ENCODE measurements at places on chromosomes 7 and 10.

DNA sequence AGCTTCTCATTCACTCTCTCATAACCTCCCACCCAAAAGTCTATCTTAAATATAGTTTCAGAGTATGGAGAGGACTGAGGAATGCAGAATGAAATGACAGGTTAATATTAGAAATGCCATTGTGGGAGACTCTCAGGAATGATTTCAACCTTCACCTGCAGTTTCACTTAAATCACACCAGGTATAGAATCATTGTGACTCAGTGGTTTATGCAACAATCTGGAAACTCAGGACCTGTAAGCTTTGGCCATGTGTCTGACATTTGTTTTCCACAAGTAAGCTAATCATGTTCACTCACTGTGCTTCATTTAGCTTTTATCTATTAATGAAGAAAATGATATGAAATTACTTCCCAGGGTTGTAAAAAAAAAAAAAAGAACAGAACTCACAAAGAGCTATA is 8.7 kb upstream of the PTPN12 start:
- no peak for DNase-seq

DNA sequence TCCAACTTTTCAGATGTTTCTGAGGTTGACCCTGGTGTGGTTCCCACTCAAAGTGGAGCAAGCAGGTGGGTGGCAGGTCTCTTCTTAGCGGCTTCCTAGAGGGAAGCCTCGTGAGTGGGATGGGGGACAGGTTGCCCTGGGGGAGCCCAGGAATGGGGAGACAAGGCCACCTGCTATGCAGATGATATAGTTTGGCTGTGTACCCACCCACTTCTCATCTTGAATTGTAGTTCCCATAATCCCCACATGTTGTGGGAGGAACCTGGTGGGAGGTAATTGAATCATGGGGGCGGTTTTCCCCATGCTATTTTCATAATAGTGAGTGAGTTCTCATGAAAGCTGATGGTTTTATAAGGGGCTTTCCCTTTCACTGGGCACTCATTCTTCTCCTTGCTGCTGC is 68.3 kb downstream of the KIAA1217 start:
- DNase-seq: no peak

DNA sequence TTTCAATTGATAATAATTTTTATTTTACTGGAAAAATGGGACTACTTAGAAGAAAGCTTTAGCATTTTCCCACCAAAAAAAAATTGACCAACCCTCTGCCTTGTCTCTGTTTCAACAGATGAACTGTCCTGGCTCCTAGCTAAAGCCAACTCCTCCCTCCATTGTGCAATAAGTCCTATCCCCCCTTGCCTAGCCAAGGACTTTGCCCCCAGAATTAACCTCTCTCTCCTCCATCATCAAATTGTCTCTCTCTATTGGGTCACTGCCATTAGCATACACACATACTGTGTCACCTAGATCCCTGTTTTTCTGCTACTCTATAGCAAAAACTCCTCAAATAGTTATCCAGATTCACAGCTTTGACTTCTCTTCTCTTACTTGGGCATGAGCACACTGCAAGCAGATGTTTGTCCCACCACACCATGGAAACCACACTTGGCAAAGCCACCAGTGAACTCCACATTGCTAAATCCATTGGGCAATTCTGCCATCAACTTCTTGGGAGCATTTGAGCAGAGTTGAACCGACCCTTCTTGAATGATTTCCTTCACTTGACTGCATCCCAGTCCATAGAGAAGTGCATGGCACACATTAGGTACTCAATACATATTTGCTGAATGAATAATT is 91.4 kb upstream of the NEBL start:
- no peak for DNase-seq

DNA sequence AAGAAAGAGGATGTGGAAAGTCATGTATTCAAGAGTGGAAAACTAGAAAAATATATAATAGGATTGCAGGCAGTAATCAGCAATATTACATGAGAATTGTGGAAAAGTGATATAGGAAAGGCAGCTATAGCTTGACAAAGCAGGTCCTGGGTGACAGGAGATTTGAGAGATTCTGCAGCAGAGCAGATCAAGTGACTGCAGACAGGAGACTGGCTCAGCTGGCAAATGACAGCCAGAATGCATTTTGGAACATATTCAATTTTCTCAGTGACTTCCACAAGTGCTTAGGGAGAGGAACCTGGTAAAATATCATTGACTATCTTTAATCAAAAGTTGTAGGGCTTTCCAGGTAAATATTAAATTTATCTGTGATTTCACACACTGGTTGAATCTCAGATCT is 260.5 kb upstream of the CACNA2D1 start:
- DNase-seq: no peak

DNA sequence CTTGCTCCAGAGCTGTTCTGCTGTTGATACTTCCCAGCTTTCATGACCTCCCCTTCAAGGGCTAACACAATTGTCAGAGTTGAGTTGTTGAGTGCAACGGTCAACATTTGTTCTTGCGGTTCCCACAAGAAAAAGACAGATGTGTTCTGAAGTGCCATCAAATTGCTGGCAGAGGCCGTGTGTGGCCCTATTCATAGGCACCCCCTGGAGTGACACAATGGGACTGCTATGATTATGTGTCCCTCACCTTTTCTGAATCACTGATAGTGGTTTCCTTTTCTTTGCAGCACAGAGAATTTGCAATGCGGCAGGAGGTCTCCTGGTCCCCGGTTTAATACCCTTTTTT is 5.8 kb upstream of the IGFBP1 start:
- DNase-seq: no peak

GRCh38 chr10:29598851-29599311 is 35.9 kb downstream of the SVIL start:
- no peak for DNase-seq

DNA sequence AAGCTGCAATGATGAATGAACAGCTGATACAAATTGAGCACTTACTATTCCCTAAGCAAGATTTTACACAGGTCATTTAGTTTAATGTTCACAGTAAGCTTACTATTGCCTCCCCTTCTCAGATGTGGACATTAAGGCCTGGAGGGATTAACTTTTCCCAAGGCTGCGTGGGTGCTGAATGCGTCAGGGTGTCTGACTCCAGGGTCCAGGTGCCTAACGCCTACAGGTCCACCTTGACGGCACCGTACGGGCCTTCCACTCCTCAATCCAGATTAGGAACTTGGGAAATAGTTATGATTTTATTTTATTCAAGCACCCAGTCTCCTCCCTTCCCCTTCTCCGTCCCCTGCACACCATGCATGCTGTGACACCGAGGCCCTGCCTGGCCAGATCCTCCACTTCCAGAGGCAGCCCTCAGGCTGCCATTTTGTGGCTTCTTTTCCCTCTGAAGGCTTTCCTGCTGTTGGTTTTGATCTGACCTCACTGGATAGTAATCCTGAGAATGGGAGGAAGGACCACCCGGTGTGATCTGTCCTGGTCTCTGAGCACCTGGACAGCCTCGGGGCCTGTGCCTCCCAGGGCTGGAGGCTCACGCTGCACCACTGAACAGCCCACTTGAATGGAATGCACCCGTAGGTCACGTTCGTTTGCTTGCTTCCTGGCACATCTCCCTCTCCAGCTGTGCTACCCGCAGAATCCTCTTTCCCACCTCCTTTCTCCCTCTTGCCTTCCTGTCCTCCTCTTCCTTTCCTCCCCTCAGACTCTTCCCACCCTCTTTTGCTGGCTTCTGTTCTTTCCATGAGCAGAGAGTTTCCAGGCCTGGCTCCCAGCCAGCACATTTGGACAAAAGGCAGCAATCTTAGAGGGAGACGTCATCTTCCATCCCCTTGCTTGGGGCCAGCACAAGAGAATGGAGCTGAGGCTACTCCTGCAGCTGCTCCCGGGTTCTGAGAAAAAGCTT is 14.4 kb downstream of the DENND2A start:
- no peak for DNase-seq

DNA sequence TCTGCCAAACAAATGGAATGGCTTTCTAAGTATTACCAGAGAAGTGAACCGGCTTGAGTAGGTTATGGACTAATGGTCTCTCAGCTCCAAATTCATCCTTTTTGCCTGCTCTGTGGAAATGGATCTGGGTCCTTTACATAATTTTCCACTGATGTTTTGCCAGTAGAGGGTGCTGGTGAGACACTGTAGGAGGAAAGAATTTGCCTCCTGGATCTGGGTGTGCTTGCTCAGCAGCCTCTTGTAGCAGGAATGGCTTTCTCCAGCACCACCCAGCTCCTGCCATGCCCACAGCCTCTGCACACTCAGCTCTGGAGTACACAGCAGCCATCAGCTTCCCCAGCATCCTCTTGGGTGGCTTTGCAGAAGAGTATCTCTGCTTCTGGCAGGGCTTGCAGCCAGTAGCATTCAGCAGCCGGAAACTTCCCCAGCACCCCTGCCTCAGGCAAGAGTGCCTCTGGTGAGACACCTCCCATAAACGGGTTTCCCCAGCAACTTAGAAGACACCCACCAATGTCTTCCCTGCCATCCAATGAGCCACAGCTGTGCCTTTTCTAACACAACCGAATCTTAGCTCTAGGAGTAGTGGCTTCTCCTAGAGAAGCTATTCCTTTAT is 235.0 kb upstream of the PLPP4 start:
- no peak for DNase-seq

GRCh38 chr7:2886900-2887299 is 42.8 kb upstream of the GNA12 start:
- DNase-seq: no peak

- DNase-seq: no peak
These were observed 2.2 kb downstream of the MTG1 start for GRCh38 chr10:133396035-133396624.

GRCh38 chr10:32308027-32308603 is 38.8 kb downstream of the EPC1 start:
- no peak for DNase-seq

- no peak for DNase-seq
These were observed 25.7 kb downstream of the OPALIN start for GRCh38 chr10:96333101-96333500.

All from activated CD4-positive, alpha-beta T cell treated with anti-CD3 and anti-CD28 coated beads for 24 hours (primary cell).